HuH-7 (cell line): ENCODE measurements at places on chromosomes 7 and 10.
A peak's percentile ranks its signal among the peaks of the same experiment; 100 is the strongest.

- DNase-seq, result no peak
These were observed 6.5 kb downstream of the COBL start for GRCh38 chr7:51310131-51310583.

- DNase-seq, result peak; percentile 34
These were observed 287.4 kb downstream of the CACNA2D1 start for GRCh38 chr7:82156168-82156567.

DNA sequence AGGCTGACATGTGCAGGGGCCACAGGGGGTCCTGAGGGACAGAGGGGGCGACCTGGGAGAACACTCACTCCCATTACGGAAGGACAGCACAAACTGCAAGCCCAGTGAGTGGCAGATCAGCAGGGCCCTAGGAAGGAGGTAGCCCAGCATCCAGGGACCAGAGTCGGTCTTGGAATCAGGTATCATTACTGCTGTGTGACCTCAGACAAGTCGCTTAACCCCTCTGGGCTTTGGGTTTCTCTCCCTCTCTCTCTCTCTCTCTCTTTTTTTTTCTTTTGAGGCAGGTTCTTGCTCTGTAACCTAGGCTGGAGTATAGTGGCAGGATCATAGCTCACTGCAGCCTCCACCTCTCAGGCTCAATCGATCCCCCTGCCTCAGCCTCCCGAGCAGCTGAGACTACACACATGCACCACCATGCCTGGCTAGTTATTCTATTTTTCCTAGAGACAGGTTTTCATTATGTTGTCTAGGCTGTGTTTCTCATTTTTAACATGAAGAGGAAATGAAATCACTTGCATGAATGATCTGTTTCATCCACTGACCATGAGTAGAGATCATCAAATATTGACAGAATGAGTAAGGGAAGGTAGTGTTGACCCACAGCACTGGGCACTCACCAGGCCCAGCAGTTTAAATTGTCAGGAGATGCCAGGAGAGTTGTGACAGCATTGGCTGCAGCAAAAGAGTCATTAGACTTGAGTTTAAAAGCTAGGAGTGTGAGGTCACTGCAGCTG, 49.4 kb downstream of the BUB3 start:
- DNase-seq, result no peak

- no peak for DNase-seq
These were observed 21.6 kb downstream of the PTER start for GRCh38 chr10:16458166-16458955.

DNA sequence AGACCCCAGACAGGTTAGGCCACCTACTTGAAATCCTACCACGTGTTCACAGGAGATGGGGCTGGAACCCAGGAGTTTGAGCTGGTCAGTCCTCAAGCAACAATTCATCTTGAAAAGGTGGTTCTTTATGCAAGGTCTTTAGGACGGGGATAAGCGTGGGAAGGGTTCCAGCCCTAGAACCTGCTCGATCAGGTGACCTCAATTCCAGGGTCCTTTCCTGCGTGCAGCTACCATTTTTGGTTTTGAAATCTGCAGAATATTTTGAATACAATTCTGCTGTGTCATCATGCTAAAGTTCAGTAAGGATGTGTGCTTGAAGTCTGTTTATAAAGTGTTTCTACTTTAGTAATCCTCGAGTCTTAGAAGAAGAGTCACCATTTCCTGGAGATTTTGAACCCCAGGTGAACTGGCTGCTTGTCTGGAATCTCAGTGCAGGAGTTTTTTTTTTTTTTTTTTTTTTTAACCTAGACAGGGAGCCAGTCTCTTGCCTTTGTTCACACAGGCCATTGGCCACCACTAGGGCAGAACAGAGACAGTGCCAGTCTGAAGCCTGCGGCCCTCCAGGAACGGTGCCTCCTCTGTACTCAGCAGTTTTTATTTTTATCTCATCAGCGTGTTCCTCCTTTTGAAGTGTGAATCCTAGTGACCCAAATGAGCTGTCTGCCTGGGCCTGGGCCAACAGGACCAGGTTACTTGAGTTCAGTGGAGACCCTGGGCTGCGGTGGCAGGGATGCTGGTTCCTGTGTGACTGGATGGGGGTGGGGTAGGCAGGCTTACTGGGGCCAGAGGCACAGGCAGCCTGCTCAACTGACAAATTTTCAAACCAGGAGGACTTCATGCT, 54.6 kb downstream of the EEPD1 start:
- no peak for DNase-seq
